ENCODE measurements at places on chromosomes 7 and 10. TPM values are rescaled to one million over a fixed set of nuclear protein-coding genes. Genes with fewer than 3 reads are reported as not detected.

The CDNF gene
- total RNA-seq, result 1.1 TPM

The FGL2 gene
- total RNA-seq, result 23.3 TPM

The MYPN gene
- total RNA-seq, result not detected

DNA sequence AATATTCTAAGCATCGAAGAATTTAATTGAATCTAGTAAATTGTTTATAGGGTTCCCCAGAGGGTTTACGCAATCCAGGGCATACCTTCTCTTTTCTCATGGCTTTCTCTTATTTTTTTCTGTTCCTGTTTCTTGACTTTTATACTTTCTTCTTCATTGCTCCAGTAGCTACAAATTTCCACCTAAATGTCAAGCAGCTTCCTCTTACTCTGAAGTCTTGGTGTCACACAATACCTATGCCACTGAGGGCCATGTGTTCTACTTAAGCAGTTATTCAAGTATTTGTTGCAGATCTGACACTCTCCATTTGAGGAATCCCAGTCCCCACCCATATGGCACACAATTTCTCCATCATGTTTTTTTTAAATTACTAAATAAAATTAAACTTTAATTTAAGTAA is 343.1 kb upstream of the MBL2 start:
- DNase-seq, result no peak

DNA sequence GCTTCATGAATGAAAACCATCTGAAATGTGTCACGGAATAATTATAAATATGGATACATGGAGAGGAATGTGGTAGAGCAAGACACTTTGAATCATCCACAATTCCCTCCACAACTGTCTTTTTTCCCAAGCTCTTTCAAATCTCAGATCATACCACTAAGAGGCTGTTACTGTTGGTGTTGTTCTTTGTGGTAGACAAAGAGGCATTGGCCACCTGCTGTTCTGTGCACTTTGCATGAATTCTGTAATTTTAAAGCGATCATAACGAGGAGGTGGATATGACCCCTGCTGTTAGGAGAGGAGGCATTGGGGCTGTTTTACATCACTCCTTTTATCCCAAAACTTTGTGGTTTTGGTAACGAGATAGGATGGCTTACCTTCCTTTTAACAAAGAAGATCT is 141.2 kb upstream of the KLF6 start:
- no peak for DNase-seq

GRCh38 chr10:69572159-69573055 is 815 bp downstream of the NEUROG3 start:
- no peak for DNase-seq

DNA sequence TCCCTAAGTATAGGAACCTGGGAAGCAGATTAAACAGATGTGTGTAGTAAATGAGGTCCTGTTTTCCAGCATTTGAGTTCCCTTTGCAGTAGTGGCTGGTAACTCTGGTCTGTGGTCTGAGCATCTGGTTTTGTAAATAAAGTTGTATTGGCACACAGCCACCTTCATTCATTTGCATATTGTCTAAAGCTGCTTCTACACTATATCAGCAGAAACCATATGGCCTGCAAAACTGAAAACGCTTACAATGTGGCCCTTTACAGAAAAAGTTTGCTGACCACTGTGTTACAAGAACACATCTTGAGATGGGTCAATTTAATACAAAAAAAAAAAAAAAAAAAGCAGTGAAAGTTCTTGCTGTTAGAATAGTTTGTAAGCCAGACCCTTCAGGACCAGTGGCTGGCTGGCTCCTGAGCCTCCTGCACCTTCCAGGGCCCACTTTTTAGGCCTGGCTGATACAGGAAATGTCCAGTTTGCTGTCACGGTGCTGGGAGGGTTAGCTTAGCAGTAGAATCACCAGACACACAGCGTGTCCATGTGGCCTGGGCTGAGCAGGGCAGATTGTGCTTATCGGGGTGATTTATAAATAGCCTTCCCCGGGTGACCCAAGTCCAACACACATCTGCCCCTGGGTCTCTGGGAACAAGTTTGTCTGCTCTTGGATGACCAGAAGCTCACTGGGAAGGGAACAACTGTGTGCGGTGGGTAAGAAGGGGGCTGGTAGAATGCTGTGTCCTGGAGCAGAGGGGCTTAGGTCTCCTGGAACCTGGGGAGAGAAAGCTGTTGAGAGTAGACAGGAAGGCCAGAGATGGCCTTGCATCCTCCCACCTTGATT is 1.4 kb downstream of the C10orf71 start:
- DNase-seq, result no peak

- DNase-seq, result no peak
Measured at GRCh38 chr10:27998178-27998953, 513 bp downstream of the ODAD2 start.
